ENCODE measurements at places on chromosomes 2 and 18.

DNA sequence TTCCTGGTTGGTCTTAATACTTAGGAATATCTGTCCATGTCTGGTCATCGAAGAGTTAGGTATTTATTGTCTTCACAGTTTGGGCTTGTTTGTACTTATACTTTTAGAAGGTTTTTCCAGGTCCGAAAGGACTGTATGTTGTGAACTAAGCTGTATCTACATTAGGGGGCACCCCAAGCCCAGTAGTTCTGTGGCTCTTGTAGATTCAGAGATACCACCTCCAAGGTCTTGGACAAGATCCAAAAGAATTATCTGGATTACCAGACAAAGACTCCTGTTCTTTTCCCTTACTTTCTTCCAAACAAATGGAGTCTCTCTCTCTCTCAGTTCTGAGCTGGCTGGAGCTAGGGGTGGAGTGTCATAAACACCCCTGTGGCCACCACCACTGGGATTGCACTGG lies 328.7 kb downstream of the ZNF804A start:
- no peak overlapping the region for H3K4me3 ChIP-seq
- H3K27me3 ChIP-seq = no peaks in the 10 kb centered on the region
- no peak for DNase-seq
- H3K36me3 ChIP-seq = no peaks in the 10 kb centered on the region
- H3K27ac ChIP-seq = no peak overlapping the region
- no peaks in the 10 kb centered on the region for H3K4me1 ChIP-seq

GRCh38 chr2:185780890-185781289 lies 42.3 kb downstream of the FSIP2 start:
- H3K4me3 ChIP-seq = no peak overlapping the region
- H3K36me3 ChIP-seq = no peaks in the 10 kb centered on the region
- no peak overlapping the region for H3K27ac ChIP-seq
- H3K4me1 ChIP-seq = no peaks in the 10 kb centered on the region
- no peaks in the 10 kb centered on the region for H3K27me3 ChIP-seq

GRCh38 chr18:6868033-6868432 lies 138.5 kb downstream of the ARHGAP28 start:
- no peaks in the 10 kb centered on the region for H3K36me3 ChIP-seq
- no peak for DNase-seq
- H3K27ac ChIP-seq = no peak overlapping the region
- H3K4me1 ChIP-seq = no peaks in the 10 kb centered on the region
- no peak overlapping the region for H3K4me3 ChIP-seq

DNA sequence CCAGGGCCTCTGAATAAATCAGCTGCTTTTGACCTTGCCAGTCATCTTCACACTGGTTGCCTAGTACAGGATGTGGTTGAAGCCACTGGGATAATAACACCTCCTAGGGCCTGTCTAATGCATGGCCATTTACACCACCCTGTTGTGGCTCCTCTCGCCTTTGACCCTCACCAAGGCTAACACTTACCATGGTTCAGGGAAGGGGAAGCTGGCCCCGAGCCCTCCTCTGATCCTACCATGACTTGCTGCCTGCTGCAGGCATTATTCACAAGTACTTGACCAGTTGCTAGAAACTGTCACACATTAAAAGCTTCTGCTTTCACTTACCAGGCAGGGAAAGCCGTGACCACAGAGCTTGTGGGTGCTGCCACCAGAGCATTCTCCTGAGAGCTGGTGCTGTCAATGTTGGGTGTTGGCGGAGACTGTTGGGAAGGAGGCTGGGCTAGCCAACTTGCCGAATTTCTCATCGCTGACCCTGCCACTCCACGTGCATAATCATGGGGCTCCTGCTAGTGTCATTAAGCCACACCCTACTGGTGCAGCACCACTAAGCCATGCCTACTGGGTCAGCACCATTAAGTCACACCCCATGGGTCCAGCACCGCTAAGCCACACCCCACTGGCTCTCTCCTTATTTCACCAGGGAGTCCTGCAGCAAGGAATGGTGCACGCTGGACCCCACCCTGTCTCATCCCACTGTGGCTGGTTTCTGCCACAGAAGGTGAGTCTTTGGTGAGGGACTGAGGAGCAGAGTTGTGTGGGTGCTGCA lies 47.0 kb upstream of the TTC39C start:
- H3K4me1 ChIP-seq = peaks cover 68% of the 10 kb centered on the region
- H3K36me3 ChIP-seq = no peaks in the 10 kb centered on the region
- H3K27ac ChIP-seq = peak overlapping the region; percentile 94
- H3K4me3 ChIP-seq = no peak overlapping the region

- no peak overlapping the region for H3K27ac ChIP-seq
- no peaks in the 10 kb centered on the region for H3K4me1 ChIP-seq
- no peaks in the 10 kb centered on the region for H3K36me3 ChIP-seq
- no peak for DNase-seq
Measured at GRCh38 chr2:84486441-84487115, 27.5 kb upstream of the SUCLG1 start.

- no peak overlapping the region for H3K4me3 ChIP-seq
- H3K4me1 ChIP-seq = no peaks in the 10 kb centered on the region
- no peaks in the 10 kb centered on the region for H3K36me3 ChIP-seq
Measured at GRCh38 chr18:22063672-22064071, 105.7 kb upstream of the GATA6 start.

DNA sequence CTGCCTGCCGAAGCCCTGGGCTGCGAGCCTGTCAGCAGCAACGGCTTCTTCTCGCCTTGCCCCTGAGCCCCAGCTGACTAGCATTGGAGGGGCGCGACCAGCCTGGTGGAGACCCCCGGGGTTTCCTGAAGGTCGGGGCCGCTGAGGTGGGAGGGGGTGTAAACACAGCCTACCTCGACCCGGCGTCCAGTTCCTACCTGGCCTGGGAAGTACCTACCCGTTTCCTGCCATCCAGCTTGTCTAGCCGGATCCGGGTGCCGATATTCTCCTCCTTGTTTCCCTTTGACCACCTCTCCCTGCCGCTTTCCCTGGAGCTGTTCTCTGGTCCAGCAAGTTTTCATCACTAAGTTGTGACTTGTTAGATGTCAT lies 511 bp downstream of the MOB4 start:
- H3K4me1 ChIP-seq = peaks cover 37% of the 10 kb centered on the region
- peak overlapping the region; percentile 89 for H3K27ac ChIP-seq
- DNase-seq = no peak
- peaks cover 7% of the 10 kb centered on the region for H3K36me3 ChIP-seq

DNA sequence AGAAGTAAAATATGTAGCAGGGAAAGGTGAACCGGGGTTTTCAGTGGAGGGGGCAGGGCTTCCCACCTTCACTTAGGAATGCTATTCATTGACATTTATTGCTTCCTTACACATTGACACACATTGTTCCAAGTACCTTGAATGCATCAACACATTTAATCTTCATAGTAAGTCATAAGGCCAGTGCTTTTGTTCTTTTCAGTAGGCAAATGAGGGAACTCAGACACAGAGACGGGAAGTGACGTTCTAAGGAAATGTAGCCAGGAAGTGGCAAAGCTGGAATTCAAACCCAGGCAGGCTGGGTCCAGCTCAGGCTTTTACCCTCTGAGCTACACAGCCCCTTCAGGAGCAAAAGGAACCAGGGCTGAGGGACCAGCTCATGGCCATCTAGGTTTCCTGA lies 20.7 kb downstream of the BMP10 start:
- no peak for DNase-seq
- no peaks in the 10 kb centered on the region for H3K27me3 ChIP-seq
- H3K4me1 ChIP-seq = peaks cover 10% of the 10 kb centered on the region
- no peaks in the 10 kb centered on the region for H3K36me3 ChIP-seq
- H3K4me3 ChIP-seq = no peak overlapping the region

DNA sequence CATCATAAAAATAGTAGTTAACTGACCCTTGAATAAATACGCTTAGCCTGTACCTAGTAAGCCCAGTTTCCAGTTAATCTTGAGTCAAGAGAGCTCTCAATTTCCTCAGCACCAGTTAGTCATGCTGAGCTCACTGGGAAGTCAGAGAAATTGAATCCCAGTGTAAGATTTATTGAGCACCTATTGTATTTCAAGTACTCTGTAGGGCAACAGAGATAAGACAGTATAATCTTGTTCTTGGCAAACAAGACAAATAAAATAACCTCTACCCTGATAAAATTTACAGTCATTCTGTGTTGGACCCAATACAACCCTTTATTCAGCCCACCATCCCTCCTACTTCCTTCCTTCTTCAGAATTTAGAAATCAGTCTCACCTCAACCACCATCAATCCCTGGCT lies 71.9 kb upstream of the NRP2 start:
- H3K27ac ChIP-seq = no peak overlapping the region
- H3K4me3 ChIP-seq = no peak overlapping the region
- no peaks in the 10 kb centered on the region for H3K4me1 ChIP-seq

- peak within 1 kb of the TSS; percentile 62 for H3K4me3 ChIP-seq
- DNase-seq = peak; percentile 63
- peaks cover 45% of the 10 kb centered on the region for H3K4me1 ChIP-seq
- H3K27ac ChIP-seq = peak within 1 kb of the TSS; percentile 87
- H3K27me3 ChIP-seq = no peaks in the 10 kb centered on the region
- H3K36me3 ChIP-seq = no peaks in the 10 kb centered on the region
Measured at GRCh38 chr2:64019083-64019974, at the start of gene VPS54. Gene VPS54 (minus strand): TSS chr2:64019428. CDS start chr2:63983999, 35,429 bp downstream.

DNA sequence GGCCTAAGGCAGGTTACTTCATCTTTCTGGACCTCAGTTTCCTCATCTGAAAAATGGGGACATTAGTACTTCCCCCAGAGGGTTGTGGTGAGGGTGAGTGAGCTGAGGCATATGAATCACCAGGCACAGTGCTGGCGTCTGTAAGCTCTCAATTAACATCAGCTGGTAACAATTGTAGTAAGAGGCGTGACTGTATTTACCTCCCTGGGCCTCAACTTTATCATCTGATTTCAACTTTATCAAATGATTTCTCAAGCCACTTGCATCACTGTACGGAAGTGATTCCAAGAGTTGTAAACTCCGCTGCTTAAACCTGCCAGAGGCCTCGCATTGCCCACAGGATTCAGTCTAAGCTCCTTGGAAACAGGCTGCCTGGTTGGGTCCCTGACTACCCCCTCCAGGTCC lies 53.6 kb upstream of the PKDCC start:
- no peak for DNase-seq
- H3K27ac ChIP-seq = no peak overlapping the region

DNA sequence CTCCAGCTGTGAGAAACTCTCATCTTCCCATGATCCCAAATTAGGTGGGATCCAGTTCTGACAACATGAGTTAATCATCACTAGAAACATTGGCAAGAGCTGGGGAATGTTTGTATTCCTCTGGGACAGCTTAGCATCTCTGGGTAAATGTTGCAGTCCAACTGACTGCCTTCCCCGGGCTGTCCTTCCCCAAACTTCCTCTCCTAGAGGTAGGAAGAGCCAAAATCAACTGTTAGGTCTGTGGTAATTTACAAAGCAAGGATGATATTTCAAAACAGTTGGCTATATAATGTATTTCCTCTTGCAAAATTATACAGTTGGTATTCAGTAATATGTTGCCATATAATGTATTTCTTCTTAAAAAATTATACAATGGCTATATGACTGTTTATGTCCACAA lies 148.5 kb downstream of the MGAT5 start:
- no peak overlapping the region for H3K4me3 ChIP-seq
- no peaks in the 10 kb centered on the region for H3K4me1 ChIP-seq

GRCh38 chr2:165793161-165793778 lies 777 bp downstream of the GALNT3 start:
- no peak overlapping the region for H3K4me3 ChIP-seq
- H3K27ac ChIP-seq = no peak overlapping the region
- no peaks in the 10 kb centered on the region for H3K27me3 ChIP-seq

GRCh38 chr2:127636248-127637235 lies 9.4 kb upstream of the GPR17 start:
- DNase-seq = peak; percentile 40
- H3K36me3 ChIP-seq = peaks cover 82% of the 10 kb centered on the region
- H3K27ac ChIP-seq = peak overlapping the region; percentile 97
- H3K4me1 ChIP-seq = peaks cover 97% of the 10 kb centered on the region

- no peaks in the 10 kb centered on the region for H3K4me1 ChIP-seq
- H3K36me3 ChIP-seq = no peaks in the 10 kb centered on the region
- no peak overlapping the region for H3K27ac ChIP-seq
- no peak for DNase-seq
- H3K27me3 ChIP-seq = no peaks in the 10 kb centered on the region
Measured at GRCh38 chr18:7071600-7071999, 46.0 kb downstream of the LAMA1 start.

GRCh38 chr2:237835372-237835771 lies 24.1 kb upstream of the RAMP1 start:
- H3K4me1 ChIP-seq = no peaks in the 10 kb centered on the region
- H3K27ac ChIP-seq = no peak overlapping the region
- DNase-seq = no peak
- no peak overlapping the region for H3K4me3 ChIP-seq
- H3K36me3 ChIP-seq = no peaks in the 10 kb centered on the region

DNA sequence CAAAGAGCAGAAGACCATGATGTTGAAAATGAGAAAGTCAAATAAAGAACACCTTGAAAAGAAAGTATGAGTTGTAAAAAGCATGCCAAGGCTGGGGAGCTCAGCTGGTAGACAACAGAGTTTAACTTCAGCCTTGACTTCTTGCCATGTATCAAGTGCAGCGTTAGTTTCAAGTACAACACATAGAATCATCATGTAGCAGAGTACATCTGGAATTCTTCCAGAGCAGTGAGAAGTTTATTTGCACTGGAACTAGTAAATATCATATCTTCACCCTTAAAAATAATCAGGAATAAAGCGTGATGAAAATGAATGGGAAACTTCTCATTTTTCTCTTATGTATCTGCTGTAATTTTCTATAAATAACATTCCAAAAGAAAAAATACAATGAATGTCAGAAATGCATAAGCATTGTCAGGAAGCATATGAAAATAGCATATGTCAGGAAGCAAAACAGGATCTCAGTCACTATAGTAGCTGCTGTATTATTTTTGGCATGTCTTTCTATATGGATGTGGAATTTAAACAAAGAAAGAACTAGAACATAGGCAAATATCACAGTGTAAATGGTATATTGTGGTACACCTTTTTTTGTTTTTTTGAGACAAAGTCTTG lies 10.1 kb upstream of the SULT1C4 start:
- no peak for DNase-seq
- no peak overlapping the region for H3K4me3 ChIP-seq
- H3K4me1 ChIP-seq = no peaks in the 10 kb centered on the region
- H3K27me3 ChIP-seq = peaks cover 10% of the 10 kb centered on the region
- H3K27ac ChIP-seq = no peak overlapping the region
- H3K36me3 ChIP-seq = no peaks in the 10 kb centered on the region

GRCh38 chr2:164439885-164440284 lies 181.4 kb downstream of the GRB14 start:
- no peak overlapping the region for H3K4me3 ChIP-seq
- H3K4me1 ChIP-seq = peaks cover 7% of the 10 kb centered on the region
- H3K27me3 ChIP-seq = peaks cover 5% of the 10 kb centered on the region
- no peak overlapping the region for H3K27ac ChIP-seq
- no peaks in the 10 kb centered on the region for H3K36me3 ChIP-seq
